ENCODE measurements at places on chromosomes 16 and 17.

DNA sequence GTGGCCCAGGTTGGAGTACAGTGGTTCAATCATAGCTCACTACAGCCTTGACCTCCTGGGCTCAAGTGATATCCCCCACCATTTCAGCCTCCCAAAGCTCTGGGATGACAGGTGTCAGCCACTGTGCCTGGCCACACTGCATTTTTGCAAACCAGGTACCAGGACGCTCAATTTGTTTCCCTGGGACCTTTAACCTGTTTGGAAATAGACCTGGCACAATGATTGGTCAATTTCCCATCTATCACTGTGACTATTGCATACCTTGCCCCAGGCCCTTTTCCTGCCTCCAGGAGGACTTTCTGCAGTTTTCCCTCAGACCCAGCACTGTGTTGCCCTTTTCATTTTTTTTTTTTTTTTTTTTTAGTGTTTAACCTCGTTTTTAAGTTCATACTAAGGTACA lies 11.1 kb upstream of the FUS start:
- no peak for DNase-seq

DNA sequence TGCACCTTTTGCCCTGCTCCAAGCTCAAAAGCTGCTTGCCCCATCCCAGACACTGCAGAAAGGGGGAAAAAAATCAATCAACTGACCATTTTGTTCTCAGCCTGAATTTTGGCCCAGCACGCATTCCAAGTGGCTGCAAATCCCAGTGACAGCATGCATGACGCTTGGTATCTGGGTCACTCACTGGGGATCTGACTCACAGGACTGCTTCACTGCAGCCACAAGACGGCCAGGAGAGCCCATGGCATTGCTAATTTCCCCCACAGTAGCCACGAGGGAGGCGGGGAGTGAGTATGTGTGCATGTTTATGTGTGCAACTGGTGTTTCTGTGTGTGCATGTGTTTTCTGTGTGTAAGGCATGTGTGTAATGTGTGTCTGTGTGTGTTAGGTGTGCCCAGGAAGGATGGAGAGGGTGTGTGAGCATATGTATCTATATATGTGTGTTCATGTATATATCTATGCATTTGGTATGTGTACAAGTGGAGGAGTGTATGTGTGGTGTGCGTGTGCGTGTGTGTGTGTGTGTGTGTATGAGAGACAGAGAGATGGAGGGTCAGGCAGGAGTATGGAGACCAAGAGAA lies 33.8 kb downstream of the SDK2 start:
- DNase-seq, result no peak

GRCh38 chr17:77363821-77364361 lies 223.1 kb downstream of the SEC14L1 start:
- DNase-seq, result no peak

GRCh38 chr16:52751035-52751434 lies 204.1 kb upstream of the TOX3 start:
- DNase-seq, result no peak

- no peak for DNase-seq
Measured at GRCh38 chr16:79752396-79752795, 151.9 kb upstream of the MAF start.

DNA sequence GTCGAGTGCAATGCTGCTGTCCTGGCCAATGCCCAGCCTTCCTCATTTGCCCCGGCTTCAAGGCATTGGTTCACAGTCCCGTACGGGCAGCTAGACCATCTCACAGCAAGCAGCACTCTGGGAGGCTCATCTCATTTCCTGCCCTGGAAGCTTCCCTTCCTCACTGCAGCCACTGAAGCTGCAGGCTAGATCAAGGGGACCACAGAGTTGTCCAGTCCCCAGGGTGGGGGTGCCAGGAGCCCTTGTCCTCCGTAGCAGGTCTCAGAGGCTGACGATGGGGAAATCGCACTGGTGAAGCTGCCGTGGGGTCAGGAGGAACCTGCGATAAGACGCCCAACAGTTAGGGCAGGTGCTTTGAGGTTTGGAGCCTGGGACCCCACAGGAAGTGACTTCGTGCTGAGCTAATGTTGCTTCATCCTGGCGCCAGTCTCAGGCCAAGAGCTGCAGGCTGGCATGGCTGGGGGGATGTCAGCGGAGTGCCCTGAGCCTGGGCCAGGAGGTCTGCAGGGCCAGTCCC lies at the start of gene SPNS3:
Gene SPNS3 (plus strand): TSS at position 426 of the 517 bp plus-strand sequence. CDS start 28 bp downstream, at position 454.
- DNase-seq, result peak; percentile 56

DNA sequence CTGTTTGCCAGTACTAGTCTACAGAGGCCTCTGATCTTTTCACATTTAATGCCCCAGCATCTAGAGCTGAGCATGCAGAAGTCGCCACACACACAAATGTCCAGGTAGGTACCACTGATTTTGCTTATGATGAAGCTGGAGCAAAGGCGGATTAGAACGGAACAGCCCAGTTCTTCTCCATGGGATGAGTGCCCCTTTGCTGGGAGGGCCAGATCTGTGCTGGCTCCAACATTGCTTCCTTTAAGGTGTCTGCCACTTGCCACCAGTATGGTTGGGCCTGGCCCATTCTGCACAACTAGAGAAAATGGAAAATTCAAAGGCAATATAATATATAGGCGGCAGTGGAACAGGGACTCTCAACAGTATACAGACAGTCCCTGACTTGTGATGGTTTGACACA lies 2.2 kb upstream of the MNT start:
- DNase-seq, result no peak
